Renal cortical epithelial cell (primary cell): ENCODE measurements at places on chromosomes 5 and 9.
A peak's percentile ranks its signal among the peaks of the same experiment; 100 is the strongest.

- DNase-seq: no peak
Observed at GRCh38 chr5:153350175-153350883, 140.1 kb upstream of the GRIA1 start.

DNA sequence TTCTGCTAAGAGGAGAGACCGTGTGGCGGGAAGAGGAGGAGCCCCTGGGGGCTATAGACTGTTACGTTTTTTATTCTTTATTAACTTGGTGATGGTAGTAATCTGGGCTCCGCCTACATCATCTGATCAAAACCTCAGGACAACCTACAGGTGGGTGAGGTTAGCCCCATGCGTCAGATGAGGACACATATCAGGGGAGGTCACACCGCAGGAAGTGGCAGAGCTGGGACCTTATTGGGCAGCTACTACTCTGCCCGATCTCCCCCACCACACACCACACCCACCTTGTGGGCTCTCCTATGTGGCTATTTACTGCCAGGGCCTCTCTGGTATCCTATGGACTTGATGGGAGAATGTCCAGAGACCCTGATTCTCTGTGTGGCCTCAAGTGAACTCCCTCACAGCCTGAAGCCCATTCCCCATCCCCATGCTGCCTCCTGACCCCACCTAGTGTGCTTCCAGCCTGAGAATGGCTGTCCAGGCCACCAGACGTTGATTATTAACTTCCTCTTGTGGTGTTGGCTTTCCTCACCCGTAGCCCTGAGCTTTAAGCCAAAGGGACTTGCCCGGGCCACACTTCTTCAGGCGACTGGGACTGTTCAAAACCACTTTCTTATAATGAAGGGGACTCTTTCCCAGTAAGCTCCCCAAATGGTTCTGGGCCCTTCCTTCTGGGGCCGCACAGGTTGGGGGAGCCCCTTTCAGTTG lies 8.2 kb downstream of the UNC5A start:
- peak; percentile 75 for DNase-seq

DNA sequence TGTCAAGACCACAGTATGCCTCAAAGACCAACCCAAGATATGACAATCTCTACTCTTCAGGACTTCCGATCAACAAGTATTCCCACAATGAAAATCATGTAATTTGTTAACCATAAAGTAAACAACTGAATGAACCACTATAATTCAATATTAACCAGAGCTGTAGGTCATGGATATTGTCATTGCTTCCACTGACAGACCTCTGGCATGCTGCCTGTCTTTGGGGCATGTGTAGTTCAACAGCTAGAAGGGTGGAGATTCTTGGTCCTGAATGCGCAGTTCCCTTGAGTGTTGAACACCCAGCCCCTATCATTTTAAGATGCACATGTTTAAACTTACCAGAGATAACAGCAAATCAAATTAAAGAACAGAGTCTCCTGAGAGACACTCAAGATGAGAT lies 283.0 kb downstream of the CEMIP2 start:
- DNase-seq: peak; percentile 49

DNA sequence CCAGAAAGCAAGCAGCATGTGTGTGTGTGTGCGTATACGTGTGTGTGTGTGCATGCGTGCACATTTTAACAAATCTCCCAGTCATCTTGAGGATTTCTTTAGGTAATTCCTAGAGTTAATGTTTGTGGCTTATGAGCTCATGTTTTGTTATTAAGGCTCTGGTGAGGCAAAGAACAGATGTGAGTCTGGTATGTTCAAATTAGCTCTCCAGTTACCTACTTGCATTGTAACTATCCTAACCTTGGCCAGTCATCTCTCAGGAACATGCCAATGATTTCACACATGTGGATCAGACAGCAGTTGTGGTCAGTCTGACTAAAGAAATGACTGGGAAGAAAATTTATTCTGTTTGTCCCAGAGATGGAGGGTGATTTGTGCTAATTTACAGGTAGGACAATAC lies 163.1 kb downstream of the IZUMO3 start:
- no peak for DNase-seq

DNA sequence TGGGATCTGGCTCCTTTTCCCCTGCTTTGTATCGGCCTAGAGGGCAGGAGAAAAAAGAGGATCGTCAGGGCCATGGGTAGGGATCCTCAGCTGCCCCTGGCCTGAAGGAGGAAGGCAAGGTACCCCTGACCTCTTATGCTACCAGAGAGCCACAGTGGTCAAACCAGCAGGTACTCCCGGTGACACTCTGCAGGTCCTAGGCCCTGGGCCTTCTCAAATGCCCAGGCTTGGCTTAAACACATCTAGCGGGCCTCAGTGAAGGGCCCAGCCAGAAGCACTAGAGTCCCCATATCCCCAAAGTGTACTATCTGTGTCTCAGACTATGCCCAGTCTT lies 3.5 kb downstream of the IRF1 start:
- no peak for DNase-seq

- DNase-seq: peak; percentile 39
Observed at GRCh38 chr5:76175051-76175666, 92.0 kb downstream of the SV2C start.
